Left renal pelvis (tissue), 4 donors: ENCODE measurements at places on chromosomes 2 and 18. TPM values are rescaled to one million over a fixed set of nuclear protein-coding genes. Genes with fewer than 3 reads are reported as not detected.

Gene MARCHF4
- 0.09 TPM for polyA plus RNA-seq

Gene PLCL1
- 17.5 TPM for polyA plus RNA-seq

Gene LIPG
- polyA plus RNA-seq: 58.8 TPM

GRCh38 chr2:42957861-42958301 lies 165.5 kb upstream of the HAAO start:
- no peak for DNase-seq

DNA sequence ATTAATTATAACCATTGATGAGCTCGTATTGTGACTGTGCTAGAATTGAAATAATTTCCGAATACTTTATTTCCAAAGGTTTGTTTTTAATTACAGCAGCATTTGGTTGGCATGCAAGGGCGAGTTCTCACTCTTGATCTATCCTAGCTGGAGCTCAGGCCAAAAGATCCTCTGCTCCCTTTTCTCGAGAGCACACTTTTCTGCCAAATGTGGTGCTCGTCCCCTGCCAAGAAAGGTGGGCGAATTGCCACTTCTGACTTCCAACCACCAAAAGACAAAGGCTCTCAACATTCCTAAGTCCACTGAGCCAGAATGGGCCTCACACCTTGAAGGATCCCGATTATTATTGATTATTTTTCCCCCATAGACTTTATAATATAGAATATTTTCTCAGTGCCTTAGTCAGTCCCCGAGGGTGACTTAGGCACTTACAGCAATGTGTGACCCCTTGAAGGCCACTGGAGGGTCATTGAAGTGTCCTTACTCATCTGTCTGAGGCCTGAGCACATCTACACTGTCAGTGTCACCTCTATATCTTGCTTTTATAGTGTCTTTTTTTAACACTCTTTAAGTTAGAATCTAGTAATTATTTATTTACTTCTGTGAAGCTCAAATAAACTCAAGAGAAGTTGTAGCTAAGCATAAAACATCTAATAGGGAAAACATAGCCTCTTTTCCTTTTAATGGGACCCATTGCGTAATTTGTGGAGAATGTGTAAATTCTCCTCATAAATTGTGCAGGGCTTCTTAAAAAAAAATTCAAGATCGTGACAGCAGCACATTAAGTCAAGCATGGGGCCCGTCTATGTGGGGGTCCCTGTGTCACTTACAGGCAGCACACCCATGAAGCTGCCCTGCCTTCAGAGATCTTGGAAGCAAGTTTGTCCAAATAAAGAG lies 98.3 kb downstream of the MEIS1 start:
- DNase-seq: no peak
